ENCODE measurements at places on chromosomes 4 and X.

DNA sequence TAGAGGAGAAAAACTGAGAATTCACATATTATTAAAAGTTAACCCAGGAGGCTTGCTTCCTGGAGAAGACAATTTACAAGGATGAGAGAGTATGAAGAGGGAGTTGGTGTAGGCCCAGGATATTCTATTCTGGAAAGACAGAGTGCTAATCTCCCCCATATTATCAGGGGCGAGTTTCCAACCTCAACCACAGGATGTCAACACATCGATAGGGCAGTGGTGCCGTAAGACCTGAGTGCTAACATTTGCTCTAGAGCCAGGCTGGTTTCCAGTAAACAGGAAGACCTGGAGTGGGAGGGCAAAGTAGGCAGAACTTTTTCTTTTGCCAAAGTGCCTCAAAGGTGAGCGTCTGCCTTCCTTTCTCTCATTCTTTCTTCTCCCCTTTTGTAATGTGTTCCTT, 2.8 kb upstream of the AWAT1 start:
- no peak for DNase-seq

- no peak for DNase-seq
Measured at GRCh38 chrX:130340271-130340670, 552 bp downstream of the SLC25A14 start.

- DNase-seq = no peak
Measured at GRCh38 chrX:148995661-148996060, 495.2 kb downstream of the AFF2 start.

- DNase-seq = no peak
Measured at GRCh38 chr4:128825226-128825625, 15.7 kb downstream of the JADE1 start.

DNA sequence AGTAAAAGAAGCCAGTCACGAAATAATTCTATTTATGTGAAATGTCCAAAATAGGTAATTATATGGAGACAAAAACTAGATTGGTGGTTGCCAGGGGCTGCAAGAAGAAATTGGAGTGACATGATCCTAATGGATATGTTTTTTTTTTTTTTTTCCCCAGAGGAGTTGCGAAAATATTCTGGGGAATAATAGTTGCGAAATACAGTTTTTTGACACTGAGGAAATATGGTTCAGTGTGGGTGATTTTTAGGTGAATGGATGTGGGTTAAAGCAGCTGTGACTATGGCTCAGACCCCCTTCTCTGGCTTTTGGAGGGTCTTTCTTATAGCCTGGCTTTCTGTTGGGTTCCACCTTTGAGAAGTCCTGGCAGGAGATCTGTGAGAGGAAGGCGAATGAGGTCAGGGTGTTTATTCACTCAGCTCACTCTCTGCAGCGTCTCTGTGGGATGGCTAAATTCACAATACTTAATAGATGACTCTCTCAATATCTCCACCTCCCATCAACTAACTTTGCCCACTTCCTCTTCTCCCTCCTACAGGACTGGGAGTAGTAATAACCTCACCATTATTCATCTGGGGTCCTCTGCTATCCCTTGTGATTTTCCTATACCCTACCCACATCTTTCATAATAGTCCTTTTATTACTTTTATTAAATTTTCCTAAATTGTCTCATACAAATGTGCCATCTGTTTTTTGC, 15.3 kb upstream of the RAB9B start:
- DNase-seq = no peak

GRCh38 chrX:46477435-46477834, 67.8 kb downstream of the ZNF674 start:
- no peak for DNase-seq

GRCh38 chr4:145207934-145208333, 27.5 kb upstream of the OTUD4 start:
- DNase-seq = no peak

GRCh38 chr4:78197947-78198346, 140.8 kb downstream of the FRAS1 start:
- DNase-seq = no peak

- no peak for DNase-seq
Measured at GRCh38 chr4:76897536-76898384, at the start of gene SOWAHB. Gene SOWAHB, minus strand, starts transcription at chr4:76898144. Its CDS starts 295 bp downstream, at chr4:76897849.

- DNase-seq = peak; percentile 8
Measured at GRCh38 chrX:103248553-103248952, 6.4 kb downstream of the TCEAL8 start.

- no peak for DNase-seq
Measured at GRCh38 chrX:110852180-110852579, 56.6 kb upstream of the CHRDL1 start.

DNA sequence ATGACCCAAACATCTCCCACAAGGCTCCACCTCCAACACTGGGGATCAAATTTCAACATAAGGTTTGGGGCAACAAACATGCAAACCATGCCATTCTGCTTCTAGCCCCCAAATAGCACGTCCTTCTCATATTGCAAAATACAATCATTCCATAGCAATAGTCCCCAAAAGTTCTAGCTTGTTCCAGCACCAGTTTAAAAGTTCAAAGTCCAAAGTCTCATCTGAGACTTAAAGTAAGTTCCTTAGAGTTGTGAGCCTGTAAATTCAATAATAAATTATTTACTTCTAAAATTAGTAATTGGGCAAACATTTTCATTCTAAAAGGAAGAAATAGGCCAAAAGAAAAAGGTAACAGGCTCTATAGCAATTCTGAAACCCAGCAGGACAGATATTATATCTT, 8.9 kb upstream of the TASL start:
- DNase-seq = no peak

DNA sequence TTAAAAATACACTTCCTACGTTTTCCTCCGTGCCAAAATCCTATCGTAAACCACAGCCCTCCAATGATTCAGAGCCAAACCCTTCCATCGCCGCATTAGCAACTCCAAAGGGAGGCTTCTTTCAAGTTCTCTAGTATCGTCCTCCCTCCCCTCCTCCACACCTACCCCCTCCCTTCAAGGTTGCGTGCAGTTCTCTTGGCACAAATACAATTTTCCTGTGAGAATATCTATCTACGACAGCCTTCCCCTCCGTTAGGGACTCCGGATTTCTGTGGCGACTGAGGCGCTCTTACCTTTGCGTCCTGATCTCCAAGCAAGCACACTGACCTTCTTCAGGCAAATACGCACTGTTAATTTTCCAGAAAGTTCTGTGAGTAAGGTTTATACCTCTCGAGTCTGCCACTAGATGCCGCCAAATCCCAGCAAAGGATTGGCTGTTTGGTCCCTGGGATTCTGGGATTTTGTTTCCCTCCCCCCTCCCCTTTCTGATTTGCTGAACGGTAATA, 1.2 kb upstream of the MORF4L2 start:
- DNase-seq = peak; percentile 1

DNA sequence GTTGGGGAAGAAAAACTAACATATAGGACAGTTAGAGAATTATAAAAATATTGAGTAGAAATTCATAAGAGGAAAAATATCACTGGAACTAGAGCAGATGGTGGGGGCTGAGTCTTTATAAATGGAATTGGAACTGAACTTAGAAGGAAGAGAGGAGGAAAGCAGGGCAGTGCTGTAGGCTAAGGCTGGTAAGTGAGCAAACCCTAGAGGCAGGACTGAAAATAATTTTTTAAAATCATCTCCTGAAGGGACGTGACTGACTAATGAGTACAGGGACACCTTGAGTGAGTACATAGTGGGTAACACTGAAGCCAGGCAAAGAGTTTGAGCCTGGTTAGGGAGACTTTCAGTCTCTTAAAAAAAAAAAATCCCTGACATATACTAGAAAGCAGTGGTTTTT, 63.3 kb downstream of the GALNT7 start:
- peak; percentile 65 for DNase-seq

DNA sequence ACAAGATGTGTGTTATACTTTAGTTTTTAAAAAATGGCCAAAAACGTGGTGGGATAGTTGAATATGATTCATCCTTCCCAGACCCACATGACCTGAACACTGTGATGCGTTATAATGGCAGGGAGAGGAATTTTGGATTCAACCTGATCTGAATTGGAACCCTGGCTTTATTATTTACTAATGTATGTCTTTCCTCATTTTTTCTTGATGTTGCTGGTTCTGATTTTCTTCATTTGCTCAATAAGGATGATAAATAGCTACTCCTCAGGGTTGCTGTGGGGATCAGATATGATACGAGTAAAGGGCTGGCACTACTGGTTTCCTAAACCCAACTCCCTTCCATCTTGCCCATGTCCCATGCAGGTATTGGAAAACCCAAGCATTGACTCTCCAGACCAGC, 24.2 kb upstream of the ACSL1 start:
- no peak for DNase-seq

- no peak for DNase-seq
Measured at GRCh38 chr4:41331224-41331623, 74.5 kb downstream of the UCHL1 start.

- DNase-seq = no peak
Measured at GRCh38 chrX:69133921-69134542, 31.2 kb downstream of the PJA1 start.

GRCh38 chrX:45769761-45770582, 569.3 kb upstream of the DIPK2B start:
- peak; percentile 12 for DNase-seq

All from bone marrow (tissue), 2 donors.